ENCODE measurements at places on chromosomes 11 and 22.

DNA sequence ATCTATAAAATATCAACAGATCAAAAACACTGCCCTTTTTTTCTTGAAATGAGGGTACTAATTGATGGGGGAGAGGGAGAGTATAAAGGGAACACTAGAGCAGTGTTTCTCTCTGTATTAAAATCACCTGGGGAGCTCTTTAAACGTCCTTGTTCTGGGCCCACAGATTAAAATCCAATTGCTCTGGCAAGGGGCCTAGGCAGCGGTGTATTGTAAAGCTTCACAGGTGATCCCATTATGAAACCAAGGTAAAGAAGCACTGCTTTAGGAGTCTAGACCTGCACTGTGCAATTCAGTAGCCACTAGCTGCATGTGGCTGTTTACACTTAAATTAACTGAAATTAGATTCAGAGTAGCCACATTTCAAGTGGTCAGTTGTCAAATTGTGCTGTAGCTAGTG is 3.0 kb downstream of the AQP11 start:
- no peak for DNase-seq

DNA sequence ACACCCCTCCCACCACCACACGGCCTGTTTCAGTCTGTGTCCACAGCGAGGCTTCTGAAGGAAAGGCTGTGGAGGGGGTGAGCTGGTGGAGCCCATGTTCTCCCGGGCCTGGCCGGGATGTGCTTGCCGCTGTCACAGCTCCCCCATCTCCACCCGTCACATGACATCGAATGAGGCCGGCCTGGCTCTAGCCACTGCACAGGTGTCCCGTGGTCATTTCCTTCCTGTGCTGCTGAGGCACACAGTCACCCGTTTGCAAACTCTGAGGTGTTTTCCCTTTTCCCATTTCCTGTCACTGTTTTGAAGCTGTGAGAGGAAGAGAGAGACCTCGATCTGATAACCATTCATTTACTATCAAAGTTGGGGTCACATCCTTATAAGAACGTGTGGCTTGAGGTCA is 55.7 kb upstream of the CLDN5 start:
- peak; percentile 19 for DNase-seq

DNA sequence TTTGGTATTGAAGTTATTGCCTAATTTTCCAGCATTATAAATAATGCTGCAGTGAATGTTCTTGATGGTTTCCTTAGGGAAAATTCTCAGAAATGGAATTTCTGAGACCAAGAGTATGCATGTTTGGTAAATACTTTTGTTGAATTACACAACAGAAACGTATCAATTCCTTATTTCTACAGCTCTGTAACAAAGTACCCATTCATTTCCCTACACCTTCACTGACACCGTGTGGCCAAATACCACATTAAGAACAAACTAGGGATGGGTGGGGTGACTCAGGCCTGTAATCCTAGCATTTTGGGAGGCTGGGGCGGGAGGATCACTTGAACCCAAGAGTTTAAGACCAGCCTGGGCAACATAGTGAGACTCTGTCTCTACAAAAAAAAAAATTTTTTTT is 21.8 kb downstream of the MCAM start:
- no peak for DNase-seq

DNA sequence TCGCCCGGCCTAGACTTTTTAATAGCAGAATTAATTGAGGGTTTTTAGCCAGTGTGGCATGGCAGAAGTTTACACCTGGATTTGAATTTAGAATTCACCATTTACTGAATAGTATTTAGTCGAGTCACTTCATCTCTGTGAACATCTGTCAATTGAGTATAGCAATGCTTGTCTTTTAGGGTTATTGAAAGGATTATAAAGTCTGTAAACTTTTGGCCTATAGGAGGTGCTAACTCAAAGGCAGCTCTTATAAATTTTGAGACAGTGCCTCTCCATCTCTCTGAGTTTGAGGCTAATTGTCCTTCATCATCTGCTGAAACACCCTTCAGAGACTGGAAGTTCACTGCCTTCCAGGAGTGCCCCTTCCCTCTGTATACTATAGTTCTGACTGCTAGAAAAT is 205.0 kb downstream of the NELL1 start:
- no peak for DNase-seq

- peak; percentile 79 for DNase-seq
Measured at GRCh38 chr22:23849009-23850006, 8.4 kb upstream of the SLC2A11 start.

- no peak for DNase-seq
Measured at GRCh38 chr22:24392218-24392931, 35.0 kb upstream of the ADORA2A start.

DNA sequence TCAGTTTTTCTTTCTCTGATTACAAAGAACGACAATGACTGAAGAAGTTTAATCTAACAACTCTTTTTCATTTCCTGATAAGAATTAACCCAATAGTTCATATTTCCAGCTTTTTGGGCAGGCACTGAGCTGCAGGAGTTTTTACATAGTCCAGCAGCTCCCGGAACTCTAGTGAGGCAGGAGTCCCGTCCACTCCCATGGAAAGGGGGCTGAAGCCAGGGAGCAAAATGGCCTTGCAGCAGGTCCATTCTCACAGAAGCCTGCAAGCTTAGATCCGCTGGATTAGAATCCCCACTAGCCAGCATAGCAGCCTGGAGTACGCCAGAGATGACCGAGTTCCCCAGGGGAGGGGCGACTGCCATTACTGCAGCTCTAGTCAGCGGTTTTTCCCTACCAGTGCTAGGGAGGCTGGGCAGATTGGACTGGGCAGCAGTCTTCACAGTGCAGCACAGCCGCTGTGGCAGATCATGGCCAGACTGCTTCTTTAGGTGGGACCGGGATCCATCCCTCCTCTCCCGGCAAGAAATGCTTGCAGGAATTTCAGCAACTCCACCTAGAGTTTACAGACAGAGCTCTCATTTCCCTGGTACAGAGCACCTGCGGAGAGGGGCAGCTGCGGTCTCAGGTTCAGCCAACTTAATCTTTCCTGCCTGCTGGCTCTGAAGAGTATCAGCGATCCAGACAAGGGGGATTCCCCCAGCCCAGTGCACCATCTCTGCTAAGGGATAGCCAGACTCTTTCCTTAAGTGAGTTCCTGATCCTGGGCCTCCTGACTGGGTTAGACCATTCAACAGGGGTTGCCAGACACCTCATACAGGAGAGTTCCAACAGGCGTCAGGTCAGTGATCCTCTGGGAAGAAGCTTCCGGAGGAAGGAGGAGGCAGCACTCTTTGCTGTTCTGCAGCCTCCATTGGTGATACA is 742 bp upstream of the CASP4 start:
- peak; percentile 47 for DNase-seq
